AG04449 (cell line): ENCODE measurements at places on chromosomes 7 and 10.

- no peak for DNase-seq
These were observed 237.2 kb upstream of the ZNF32 start for GRCh38 chr10:43885842-43886241.

- DNase-seq = no peak
These were observed 3.9 kb upstream of the COL17A1 start for GRCh38 chr10:104089621-104090020.

- DNase-seq = no peak
These were observed 176.3 kb upstream of the BMPER start for GRCh38 chr7:33728873-33729551.

DNA sequence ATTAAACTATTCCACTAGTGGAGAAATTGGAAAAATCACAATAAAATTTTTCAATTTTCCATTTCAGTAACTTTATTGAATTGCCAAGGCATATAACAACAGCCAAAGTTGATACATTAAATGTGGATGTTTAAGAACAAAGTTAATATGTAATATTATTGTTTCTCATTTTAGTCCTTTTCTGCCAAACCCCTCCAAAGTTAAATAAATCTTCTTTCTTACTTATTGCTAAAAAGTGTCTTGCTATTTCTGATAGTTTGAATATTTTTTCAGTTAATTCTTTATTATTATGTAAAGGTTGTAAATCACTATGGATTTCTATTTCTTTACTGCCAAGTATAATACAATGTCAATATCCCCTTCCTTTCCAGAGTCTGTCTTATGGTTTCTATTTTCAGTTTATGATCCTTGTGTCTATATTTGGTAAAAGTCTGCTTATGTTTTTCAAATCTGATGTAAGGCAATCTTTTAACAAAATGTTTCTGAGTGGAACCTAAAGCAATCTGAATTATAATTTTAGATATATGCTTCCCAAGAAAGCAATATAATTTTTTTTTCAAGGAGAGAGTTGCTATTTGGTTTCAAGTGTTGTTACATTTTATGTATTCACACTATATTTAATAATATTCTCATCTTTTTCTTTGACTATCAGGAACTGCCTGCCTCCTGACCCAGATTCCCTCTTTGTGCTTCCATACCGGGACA lies 80.3 kb upstream of the RHOBTB1 start:
- no peak for DNase-seq

DNA sequence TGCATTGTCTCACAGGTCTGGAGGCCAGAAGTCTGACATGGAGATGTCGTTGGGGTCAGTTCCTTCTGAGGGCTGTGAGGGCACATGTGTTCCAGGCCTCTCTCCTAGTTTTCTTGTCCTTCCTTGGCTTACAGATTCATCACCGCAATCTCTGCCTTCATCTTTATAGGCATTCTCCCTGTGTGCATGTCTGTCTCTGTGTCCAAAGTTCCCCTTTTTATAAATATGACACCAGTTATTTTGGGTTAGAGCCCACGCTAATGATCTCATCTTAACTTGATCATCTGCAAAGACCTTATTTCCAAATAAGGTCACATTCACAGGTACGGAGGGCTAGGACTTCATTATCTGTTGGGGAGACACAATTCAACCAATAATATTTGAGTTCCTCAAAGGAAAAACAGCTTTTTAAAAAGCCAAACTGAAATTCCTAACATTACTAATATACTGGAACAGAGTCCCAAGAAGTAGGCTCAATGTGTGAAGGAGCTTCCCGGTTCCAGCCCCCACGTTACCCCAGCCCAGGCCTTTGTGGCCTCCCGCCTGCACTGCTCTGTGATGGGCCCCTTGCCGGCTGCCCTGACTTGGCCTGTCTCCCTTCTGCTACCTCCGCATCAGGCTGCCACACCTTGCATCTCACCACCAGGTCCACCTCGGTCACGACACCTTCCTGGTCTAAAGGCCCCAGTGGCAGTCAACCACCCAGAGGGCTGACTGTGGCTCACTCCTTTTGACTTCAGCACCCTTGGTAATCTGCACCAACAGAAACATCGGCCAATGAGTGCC lies 142.7 kb downstream of the KCNMA1 start:
- no peak for DNase-seq

DNA sequence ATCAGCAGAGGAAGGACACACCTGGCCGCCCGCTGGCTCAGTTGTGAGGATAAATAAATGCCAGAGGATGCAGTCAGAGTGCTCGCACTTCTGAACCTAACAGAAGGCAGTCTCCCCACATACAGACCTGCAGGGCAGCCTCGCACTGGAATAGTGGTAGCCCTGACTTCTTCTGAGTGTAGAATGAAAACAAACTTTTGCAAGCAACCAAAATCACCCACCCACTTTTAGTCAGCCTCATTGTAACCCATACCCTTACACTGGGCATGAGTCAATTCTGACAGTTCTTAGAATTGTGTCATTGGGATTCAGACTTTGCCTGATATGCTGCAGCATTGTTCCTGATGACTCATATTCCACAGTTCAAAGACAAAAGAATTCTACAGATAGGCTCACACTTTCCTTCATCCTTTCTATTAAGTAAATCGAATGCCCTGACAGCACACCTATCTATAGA lies 167.0 kb upstream of the CDK1 start:
- DNase-seq = no peak
